ENCODE measurements at places on chromosomes 7 and 10.

DNA sequence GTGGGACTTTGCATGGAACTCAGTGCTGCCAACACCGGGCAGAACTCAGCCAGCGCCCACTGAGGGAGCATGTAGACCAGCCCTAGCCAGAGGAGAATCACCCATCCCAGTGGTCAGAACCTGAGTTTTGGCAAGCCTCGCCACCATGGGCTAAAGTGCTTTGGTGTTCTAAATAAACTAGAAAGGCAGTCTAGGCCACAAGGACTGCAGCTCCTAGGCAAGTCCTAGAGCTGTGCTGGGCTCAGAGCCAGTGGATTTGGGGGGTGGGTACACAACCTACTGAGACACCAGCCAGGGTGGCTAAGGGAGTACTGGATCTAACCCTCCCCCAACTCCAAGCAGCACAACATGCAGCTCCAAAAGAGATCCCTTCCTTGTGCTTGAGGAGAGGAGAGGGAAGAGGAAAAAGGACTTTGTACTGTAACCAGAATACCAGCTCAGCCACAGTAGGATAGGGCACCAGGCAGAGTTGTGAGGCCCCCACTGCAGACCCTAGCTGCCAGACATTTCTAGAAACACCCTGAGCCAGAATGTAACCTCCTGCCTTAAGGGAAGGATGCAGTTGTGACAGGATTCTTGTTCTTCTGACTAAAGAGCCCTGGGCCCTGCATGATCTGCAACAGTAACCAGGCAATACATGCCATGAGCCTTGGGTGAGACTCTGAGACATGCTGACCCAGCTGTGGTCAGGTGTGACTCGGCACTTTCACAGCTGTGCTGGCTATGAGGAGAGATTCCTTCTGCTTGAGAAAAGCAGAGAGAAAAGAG is 24.4 kb downstream of the GSDME start:
- DNase-seq, result no peak

DNA sequence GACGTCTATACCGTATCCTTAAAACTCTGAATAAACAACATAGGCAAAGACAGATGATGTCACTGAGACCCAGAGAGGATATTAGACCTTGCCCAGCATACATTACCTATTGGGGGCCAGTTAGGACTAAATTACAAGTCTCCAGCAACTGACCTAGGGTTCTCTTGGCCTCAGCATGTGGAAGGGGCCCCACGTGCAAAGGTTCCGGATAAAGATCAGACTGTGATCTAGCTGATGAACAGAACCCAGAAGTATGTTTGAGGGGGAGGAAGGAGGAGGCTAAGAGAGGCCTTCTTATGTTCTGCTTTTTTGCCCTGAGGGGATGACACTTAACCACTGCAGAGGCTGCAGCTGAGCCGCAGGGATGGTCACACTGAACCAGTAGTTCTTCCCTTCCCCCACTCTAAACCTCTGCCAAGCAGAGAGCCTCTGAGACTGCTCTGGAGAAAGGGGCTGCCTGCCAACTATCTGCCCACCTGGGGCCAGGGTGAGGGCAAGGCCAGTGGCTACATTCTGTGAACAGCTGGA is 24.0 kb upstream of the KMT2C start:
- no peak for DNase-seq

DNA sequence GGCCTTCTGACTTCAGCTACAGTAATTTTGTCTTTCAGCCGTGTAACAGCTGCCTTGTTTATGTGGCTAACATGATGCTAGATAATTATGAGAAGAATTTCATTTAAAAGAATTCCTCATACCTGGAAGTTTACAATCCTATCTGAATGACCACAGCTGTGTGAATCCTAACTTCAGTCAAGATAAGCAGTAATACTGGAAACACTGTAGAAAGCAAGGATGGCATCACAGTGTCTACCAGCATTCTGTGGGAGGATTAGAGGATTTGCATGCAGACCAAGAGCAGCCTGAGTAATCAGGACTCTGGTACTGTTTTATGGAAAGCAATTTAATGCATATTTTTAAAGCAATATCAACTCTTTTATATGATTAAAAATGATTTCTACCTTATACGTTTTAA is 282.4 kb downstream of the EXOC4 start:
- no peak for DNase-seq

DNA sequence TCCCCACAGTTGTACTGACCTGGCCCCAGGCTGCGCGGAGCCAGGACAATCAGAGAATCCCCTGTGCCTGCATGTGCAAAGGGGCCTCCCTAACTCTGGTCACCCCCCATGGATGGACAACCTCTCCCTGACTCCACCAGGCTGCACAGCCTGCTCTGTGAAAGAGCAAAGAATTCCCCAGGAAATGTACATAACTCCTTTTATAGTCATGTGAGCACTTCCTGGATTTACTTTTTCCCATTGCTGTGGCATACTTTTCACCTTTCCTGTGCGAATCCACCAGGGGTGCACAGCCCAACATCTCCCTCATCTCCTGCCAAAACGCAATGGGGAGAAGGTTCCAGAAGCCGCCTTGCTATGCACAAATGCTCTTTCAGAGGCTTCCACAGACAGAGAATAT is 27.9 kb downstream of the FGFR2 start:
- DNase-seq, result no peak

GRCh38 chr7:113143486-113144257 is 25.3 kb upstream of the SMIM30 start:
- DNase-seq, result no peak

GRCh38 chr10:13234172-13234571 is at the start of gene UCMA:
TSS of gene UCMA (minus strand) at chr10:13234374. CDS start at chr10:13234258, 116 bp downstream.
- DNase-seq, result no peak

DNA sequence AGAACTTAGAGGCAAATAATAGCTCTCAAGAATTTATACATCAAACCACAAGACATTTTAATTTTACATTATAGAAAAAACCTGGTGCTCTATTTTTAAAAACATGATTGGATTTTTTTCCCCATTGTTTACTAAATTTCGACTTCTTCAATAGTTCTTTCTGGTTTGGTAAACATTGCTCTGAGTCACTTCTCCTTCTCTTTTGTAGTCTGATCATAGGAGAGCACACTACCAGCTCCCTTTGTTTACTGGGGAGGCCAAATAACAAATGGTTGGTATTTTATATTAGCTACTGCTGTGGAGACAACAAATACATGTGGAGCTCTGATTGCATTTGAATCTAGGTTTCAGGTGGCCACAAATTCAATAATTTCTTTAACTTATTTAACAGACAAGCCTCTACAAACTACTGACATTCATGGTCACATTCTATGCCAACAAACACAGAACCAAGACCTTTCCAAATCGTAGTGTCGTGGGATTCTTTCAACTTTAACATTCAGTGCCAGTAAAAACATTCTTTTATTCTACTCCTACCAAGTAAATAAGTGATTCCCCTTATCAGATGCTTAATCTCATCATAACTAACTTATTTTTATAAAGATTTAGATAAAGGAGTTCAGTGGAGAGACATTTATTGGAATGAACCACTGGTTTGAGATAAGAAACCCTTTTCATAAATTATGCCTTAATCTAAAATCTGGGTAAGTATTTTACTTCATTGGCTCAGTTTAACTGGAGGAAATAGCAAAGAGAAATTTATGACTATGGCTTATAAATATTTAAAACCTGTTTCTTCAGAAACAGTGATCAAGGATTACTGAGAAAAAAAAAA is 17.7 kb upstream of the FXYD4 start:
- no peak for DNase-seq

DNA sequence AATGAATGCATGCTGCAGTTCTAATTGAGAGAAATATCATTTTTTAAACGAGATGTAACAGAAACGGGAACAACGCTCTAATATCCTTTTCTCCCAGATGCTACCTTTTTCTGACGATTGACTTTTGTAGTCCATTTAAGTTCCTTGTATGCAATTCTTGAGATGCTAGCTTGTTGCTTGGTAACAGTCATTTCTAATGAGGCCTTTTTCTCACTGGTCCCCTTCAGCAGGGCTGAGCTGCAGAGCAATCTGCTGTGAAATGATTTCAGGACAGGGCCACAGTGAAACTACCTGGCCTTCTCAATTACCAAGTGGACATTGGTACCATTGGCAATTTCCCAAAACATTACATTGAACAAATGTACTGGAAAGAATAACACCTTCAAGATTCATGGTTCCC is 26.2 kb upstream of the FOXK1 start:
- no peak for DNase-seq

DNA sequence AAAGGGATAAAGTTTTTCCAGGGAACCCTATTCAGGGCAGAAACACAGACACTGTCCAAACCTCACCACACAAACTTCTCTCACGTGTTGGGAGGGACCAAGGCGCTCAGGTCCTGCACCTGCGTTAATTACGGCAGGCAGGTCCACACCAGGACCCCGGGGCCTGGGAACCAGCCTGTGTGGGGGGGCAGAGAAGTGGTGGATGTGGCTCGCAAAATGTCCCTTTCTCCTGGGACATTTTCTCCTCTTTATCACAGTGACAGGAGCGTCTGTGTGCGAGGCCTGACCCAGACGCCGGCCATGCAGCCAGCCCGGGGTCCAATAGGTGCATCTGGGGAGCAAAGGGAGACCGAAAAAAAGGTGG is 73.4 kb upstream of the ZNF722 start:
- DNase-seq, result no peak

DNA sequence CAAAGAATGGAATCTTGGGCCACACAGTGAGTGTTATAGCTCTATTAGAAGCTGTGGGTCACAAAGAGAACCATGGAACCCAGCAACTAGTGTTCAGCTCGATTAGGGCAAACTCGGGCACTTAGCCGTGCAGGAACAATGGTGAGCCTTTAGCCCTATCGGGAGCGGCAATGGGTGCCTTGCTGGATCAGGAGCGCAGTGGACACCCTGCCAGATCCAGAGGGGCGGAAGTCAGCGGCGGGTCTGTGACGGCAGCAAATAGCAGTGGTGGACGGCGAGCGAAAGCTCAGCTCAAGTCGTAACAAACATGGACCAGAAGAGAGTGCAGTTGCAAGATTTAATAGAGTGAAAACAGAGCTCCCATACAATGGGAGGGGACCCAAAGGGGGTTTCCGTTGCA is 43.9 kb upstream of the NRG3 start:
- no peak for DNase-seq

DNA sequence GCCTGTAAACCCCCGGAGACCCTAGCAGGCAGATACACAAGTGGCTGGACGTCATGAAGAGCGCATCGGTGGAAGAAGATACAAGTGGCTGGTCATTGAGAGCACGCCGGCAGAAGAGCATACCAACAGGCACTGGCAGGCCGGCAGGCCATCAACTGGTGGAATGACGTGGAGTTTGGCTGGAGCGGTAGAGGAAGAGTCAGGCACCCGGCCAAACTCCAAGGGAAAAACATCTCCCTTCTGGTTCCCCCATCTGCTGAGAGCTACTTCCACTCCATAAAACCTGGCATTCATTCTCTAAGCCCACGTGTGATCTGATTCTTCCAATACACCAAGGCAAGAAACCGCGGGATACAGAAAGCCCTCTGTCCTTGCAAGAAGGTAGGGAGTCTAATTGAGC is 113.4 kb upstream of the NPSR1 start:
- DNase-seq, result peak; percentile 95

- no peak for DNase-seq
These were observed 31.1 kb downstream of the CALML3 start for GRCh38 chr10:5555881-5556280.

GRCh38 chr7:156177422-156178055 is 365.3 kb upstream of the SHH start:
- DNase-seq, result no peak

GRCh38 chr7:112448891-112449290 is 1.4 kb upstream of the IFRD1 start:
- no peak for DNase-seq

GRCh38 chr7:44463169-44463808 is 27.2 kb downstream of the NUDCD3 start:
- DNase-seq, result peak; percentile 11

- DNase-seq, result no peak
These were observed 299.2 kb upstream of the ETV1 start for GRCh38 chr7:14288701-14289100.

DNA sequence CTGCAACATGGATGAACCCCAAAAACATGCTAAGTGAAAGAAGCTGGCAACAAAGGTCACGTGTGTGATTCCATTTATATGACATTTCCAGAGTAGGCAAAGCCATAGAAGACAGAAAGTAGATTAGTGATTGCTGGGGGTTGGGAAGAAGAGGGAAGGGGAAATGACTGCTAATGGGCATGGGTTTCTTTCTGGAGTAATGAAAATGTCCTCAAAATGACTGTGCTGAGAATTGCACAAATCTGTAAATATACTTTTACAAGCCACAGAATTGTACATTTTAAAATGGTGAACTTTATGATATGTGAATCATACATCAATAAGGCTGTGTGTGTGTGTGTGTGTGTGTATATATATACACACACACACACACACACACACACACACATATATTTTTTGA is 15.8 kb downstream of the MMS19 start:
- no peak for DNase-seq

GRCh38 chr10:43775384-43775783 is 126.7 kb upstream of the ZNF32 start:
- no peak for DNase-seq

- DNase-seq, result no peak
These were observed 19.1 kb upstream of the KLF6 start for GRCh38 chr10:3803927-3804741.
